ELR (cell line): ENCODE measurements at places on chromosomes 4 and X.

DNA sequence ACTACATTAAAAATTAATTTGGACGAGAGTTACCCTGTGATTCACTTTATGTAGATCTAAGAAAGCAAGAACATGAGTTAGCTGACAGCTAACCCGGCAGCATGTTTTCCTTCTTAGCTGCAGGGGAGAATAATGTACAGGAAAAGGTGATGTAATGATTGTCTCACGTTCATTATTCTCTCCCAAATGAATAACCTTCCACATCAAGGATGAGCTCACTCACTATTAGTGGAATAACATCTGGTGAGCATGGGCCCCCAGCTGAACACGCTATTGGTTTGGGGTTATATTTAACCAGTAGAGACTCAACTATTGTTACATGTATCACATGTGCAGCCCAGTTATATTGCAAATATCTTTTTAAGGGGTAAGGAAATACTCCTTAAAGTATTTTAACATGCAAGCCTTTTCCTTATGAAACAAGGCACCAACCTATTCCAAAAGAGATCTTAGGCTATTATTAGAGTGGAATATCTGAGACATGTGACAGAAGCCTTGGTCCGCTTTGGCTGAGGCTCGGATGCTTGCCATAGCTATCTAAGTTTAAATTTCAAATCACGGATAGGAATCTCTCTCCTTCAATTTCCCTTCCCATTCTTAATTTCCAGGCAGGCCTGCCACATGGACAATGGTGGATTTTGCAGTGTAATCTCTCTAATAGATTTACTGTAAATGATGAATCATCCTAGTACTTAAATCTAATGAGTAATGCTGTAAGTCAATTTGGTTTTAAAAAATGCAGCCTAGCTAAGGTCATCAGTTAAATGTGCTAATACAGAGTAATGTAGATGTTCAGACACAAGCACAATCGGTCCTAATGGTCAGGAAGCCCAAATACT lies 99.0 kb upstream of the OTUD4 start:
- DNase-seq, result peak; percentile 72

- no peak for DNase-seq
These were observed 7.3 kb downstream of the SPON2 start for GRCh38 chr4:1164956-1165545.

DNA sequence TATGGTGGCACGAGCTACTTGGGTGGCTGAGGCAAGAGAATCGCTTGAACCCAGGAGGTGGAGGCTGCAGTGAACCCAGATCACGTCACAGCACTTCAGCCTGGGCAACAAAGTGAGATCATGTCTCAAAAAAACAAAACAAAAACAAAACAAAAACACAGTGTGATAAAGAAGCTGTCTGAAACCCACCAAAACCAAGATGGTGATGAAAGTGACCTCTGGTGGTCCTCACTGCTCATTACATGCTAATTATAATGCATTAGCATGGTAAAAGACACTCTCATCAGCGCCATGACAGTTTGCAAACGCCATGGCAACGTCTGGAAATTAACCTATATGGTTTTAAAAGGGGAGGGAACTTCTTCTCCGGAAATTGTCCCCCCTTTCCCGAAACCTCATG lies 29.4 kb upstream of the OPHN1 start:
- peak; percentile 72 for DNase-seq

DNA sequence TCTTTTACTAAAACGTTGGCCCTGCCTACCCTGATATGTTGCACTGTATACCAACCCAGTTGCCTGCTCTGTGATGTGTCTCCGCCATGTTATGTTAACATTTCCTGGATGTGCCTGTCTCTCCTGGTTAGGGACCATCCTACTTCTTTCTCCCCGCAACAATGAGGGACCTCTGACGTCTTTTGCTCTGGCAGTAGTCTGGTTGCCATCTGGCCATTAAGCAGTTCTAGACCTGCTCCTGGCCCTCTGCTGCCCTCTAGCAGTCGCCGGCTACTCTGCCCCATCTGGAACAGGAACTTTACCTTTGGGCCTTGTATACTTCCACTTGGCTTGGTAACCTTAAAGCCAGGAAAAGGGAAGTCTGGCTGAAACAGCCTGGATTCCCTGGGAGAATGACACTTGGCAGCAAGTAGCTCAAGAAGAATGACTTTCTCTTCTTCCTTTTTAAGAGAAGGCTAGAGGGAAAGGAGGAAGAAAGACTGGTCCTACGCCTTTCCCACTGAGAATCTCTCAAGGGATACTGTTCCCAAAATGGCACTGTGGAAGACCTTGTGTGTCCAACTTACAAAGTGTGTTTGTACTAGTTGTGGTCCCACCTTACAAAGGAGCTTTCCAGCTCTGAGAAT lies 63.5 kb downstream of the GPC3 start:
- peak; percentile 2 for DNase-seq

DNA sequence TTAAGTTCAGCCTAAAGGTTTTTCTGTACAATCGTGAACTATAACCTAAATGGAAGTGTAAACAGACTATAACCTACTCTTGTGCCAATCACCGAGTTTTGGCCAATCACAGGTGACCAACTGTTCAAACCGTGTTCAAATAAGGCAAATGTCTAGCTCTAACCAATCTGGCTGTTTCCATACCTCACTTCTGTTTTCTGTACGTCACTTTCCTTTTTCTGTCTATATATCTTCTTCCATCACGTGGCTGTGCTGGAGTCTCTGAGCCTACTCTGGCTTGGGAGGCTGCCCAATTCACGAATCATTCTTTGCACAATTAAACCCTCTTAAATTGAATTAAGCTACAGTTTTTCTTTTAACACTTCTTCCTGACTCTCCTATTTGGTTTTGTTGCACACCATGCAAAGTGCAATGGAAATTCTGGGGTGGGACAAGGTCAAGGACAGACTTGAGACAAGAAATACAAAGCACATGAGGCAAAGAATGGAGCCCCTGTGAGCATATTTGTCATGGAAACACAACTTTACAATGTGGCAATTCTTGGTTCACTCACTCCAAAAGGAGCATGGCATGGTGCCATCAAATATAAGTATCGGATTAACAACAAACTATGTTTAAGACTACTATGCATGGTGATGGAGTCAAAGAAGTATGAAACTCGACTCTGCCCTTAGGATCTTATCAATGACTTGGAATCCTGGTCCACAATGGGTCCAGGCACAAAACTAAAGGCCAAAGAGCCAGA lies 115.7 kb upstream of the FAM9B start:
- DNase-seq, result peak; percentile 24

GRCh38 chr4:82138374-82138773 lies 235.4 kb downstream of the HNRNPD start:
- DNase-seq, result peak; percentile 28

GRCh38 chrX:34884817-34885216 lies 57.8 kb upstream of the FAM47B start:
- DNase-seq, result peak; percentile 81

GRCh38 chr4:15674926-15675325 lies 6.7 kb upstream of the FAM200B start:
- DNase-seq, result no peak

DNA sequence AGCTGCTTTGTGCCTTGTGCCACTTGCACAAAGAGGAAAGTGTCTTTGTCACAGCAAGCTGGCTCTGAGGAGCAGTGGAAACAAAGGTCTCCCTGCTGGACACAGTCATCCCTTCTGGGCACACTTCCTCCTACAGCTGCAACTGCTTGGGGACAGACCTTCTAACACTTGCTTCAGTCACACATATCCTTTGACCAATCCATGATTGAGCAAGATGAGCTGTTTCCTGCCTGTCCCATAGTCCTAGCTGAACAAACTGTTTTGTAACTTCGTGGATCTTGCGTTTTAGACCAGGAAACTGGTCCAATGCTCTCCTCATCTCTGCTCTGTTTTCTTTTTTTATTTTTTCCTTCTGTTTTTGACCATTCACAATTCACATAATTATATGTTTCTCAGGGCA lies 98.5 kb downstream of the RRAGB start:
- no peak for DNase-seq

DNA sequence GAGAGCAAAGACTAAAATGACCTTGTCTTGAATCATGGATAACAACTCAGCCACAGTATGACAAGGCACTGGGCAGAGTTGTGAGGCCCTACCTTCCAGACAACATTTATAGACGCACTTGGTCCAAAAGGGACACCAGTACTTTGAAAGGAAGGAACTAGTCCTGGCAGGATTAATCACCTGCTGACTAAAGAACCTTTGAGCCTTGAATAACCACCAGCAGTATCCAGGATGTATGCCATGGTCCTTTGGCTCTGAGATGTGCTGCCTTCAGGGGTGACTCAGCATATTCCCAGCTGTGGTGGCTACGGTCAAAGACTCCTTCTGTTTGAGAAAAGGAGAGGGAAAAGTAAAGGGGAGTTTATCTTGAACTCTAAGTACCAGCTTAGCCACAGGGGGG lies 118.1 kb upstream of the PRR32 start:
- no peak for DNase-seq

- peak; percentile 68 for DNase-seq
These were observed 23.0 kb upstream of the PGM2 start for GRCh38 chr4:37803348-37803973.

DNA sequence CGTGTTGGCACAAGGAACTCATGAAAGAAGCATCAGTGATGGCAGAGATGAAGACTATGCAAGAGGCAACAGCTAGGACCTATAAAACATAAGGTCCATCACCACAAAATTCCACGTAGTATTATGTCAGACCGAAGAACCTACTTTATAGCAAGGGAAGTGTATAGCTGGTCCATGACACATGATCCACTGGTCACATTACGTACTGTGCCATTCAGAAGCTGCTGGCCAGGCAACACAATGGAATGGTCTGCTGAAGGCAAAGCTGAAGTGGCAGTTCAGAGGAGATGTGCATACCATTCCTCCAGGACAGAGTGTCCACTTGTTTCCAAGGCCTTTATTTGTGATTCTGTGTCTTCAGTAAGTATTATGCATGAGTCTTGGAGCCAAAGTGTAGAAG lies 215.5 kb upstream of the UGT8 start:
- DNase-seq, result peak; percentile 22

DNA sequence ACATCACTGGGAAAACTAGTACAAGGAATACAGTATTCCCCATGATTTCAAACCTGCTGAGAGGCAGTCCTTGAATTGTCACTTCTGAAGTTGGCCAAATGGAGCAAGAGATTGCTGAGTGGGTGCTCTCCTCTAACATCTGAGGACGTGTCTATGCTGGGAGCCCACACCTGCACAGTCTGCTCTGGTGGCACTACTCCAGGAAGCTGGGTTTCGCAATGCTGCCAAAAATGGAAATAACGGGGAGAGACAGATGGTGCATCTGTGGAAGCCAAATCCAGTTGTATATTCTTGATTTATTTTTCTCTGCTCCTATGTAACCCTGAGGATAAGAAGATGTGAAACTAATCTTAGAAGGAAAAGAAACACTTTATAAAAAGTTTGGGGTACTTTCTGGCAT lies 240.1 kb upstream of the CTSO start:
- DNase-seq, result no peak

- peak; percentile 42 for DNase-seq
These were observed 224.2 kb downstream of the RCHY1 start for GRCh38 chr4:75289914-75290582.

GRCh38 chrX:48617542-48618340 lies 20.4 kb downstream of the WDR13 start:
- peak; percentile 4 for DNase-seq

DNA sequence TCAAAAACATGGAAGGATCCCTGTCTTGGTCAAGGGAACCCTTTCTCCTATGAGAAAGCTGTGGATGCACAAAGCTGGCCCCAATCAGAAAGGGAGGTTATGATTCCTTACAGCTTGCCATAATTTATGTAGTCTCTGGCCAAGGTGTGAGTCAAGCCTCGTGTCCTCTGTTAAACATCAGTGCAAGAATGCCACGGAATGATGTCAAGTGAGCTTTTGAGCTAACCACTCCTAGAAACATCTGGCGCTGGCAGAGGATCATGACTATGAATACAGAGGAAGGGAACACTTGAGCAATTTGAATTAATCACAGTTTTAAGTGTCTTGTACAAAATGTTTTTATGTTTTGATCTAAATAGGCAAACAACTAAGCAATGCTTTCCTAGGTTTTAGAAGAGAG lies 51.5 kb upstream of the RAP2C start:
- DNase-seq, result peak; percentile 1

DNA sequence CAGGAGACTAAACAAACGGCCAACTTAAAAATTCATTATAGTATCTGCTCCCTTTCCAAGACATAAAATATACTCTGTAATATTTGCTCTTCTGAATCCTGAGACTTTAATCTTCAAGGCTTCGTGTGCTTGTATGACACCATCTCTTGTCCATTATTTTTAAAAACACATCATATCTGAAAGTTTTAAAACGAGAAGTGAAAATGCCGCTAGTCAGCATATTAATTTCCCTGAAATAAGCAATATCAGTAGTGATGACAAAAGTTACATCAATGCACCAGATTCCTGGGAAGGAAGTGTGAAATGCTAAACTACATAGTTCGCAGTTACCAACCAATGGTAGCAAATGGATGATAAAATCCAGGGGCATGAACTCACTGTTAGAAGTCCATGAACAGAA lies 66.8 kb upstream of the EXOC1L start:
- DNase-seq, result no peak

GRCh38 chrX:110669572-110669971 lies 126.0 kb downstream of the CHRDL1 start:
- DNase-seq, result no peak

DNA sequence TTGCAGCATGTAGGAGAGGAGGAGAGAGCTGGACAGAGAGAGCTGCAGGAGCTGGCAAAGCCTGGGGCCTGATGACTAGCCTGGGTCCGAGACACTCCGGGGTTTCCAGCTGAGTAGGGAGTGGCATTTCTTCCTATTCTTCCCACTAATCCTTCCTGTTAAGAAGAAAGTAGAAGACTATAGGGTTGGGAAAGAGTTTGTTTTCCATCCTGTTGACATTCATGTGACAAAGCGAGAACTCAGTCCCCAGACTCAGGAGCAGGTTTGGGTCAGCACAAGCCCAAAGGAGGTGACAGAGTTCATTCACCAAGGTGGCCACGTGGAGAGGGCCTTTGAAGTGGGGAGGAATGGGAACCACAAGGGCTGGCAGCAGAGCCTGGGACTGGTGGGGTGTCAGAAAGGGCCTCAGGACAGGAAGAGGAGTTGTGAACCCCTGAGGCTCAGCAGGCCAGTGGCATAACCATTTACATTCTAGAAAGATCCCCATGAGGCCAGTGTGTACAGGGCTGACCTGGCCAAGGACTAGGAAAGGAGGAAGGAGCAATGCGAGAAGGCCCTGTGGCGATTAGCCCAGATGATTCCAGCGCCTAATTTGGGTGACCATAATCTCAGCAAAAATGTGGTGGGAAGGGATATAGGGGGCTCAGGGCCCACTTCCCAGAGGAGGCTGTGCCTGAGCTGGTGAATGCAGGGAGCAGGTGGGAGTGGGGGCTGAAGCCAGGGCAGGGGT lies 3.3 kb upstream of the HAUS3 start:
- DNase-seq, result no peak

- no peak for DNase-seq
These were observed 373.5 kb upstream of the ARX start for GRCh38 chrX:25389266-25389665.

DNA sequence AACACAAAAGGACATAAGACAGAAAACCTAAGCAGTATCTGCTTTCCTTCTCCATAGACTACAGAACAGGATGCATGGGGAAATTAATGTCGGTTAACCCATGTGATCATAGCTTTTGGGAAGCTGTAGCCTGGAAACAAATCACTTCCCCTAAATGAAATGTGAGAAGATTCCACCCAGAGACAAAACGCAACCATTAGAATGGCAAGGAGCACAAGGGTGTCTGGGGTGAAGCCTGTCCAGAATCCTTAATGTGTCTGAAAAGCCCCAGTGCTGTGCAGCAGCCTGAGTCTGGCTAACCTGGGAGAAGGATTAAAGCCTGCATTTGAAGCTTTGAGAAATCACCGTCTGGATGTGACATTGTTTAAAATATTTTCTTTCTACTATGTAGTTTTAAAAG lies 213.3 kb downstream of the ANKRD50 start:
- no peak for DNase-seq
